ENCODE measurements at places on chromosomes 16 and 17. TPM values are rescaled to one million over a fixed set of nuclear protein-coding genes. Genes with fewer than 3 reads are reported as not detected.

The VMP1 gene
- 309 TPM for total RNA-seq

The TBX21 gene
- total RNA-seq = 19.9 TPM

The JUP gene
- total RNA-seq = 0.45 TPM

The ARHGAP23 gene
- 0.69 TPM for total RNA-seq

The SLC6A4 gene
- total RNA-seq = not detected

The DHRS7C gene
- not detected for total RNA-seq

The KRTAP4-6 gene
- not detected for total RNA-seq

The TEKT3 gene
- not detected for total RNA-seq

GRCh38 chr16:88967830-88968588, 9.0 kb downstream of the CBFA2T3 start:
- H3K27ac ChIP-seq = no peak overlapping the region
- H3K36me3 ChIP-seq = no peaks in the 10 kb centered on the region
- no peaks in the 10 kb centered on the region for H3K4me1 ChIP-seq
- H3K4me3 ChIP-seq = peak overlapping the region; percentile 23
- H3K27me3 ChIP-seq = peaks cover 10% of the 10 kb centered on the region
- ATAC-seq = peak; percentile 18

DNA sequence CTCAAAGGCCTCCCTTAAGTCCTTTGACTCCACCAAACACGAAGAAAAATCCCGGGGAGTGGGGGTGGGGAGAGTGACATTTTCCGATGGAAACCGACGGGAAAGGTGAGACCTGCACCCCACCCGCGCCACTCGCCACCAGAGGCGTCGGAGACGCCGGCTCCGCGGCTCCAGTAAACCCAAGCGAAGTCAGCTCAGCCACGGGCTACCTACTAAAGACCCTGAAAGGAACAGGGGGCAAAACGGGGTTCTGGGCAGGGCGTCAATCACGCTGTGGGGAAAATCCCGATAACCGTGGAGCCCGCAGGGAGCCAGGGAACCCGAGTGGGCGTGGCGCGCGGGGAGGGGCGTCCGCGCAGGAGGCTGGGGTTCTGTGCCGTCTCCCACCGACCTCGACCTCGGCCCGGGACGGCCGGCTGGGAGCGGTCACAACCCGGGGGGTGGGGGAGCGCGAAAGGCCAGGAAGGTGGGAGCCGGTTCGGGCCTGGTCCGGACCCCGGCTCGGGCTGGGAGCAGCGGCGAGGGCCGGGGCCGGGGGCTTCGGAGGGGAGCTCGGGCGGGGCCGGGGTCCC, 565 bp downstream of the WDR45B start:
- H3K27me3 ChIP-seq = no peaks in the 10 kb centered on the region
- peak; percentile 53 for ATAC-seq
- H3K27ac ChIP-seq = peak overlapping the region; percentile 83
- peak overlapping the region; percentile 83 for H3K4me3 ChIP-seq
- H3K4me1 ChIP-seq = peaks cover 14% of the 10 kb centered on the region
- H3K36me3 ChIP-seq = peaks cover 50% of the 10 kb centered on the region

- H3K27me3 ChIP-seq = peaks cover 3% of the 10 kb centered on the region
- no peak overlapping the region for H3K27ac ChIP-seq
- peaks cover 6% of the 10 kb centered on the region for H3K36me3 ChIP-seq
- peak overlapping the region; percentile 78 for H3K4me3 ChIP-seq
- ATAC-seq = no peak
Observed at GRCh38 chr16:79083508-79084299, 516.8 kb downstream of the MAF start.

- no peak overlapping the region for H3K4me3 ChIP-seq
- ATAC-seq = no peak
- no peaks in the 10 kb centered on the region for H3K4me1 ChIP-seq
- H3K36me3 ChIP-seq = no peaks in the 10 kb centered on the region
- H3K27me3 ChIP-seq = peaks cover 41% of the 10 kb centered on the region
Observed at GRCh38 chr16:80047842-80048241, 447.3 kb upstream of the MAF start.

- H3K4me1 ChIP-seq = no peaks in the 10 kb centered on the region
- no peaks in the 10 kb centered on the region for H3K36me3 ChIP-seq
- no peaks in the 10 kb centered on the region for H3K27me3 ChIP-seq
- ATAC-seq = no peak
- no peak overlapping the region for H3K4me3 ChIP-seq
Observed at GRCh38 chr16:9658164-9658563, 524.1 kb downstream of the GRIN2A start.

DNA sequence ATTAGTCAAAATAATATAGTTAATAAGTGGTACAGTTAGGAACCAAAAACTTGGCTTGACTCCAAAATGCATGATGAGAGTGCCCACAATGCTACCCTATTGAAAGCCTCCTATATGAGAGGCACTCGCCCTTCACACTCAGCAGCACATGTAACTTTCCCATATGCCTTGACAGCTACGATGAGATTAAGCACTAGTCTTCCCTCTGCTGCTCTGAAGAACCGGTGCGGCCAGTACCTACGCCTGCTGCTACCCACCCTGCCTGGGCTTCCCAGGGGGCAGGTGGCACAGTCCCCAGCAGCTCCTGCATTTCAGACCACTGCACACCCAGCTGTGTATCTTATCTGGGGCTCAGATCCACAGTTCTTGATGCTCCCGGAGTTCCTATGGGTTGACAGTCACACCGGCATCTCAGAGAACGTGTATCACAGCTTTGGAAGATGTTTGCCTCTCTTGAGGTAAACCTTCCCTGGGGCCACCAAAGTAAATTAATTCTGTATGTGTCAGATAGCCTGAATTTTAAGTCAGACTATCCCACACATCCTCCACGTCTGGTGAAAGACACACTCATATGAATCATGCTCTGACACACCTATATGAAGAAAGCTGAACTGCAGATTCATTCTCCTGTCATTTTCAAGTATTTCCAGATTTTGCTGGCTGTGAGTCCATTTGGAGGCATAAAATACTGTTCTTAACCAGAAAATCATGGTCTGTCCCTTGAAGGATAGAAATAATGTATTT, 77.8 kb downstream of the MYH10 start:
- H3K27me3 ChIP-seq = peaks cover 20% of the 10 kb centered on the region
- no peaks in the 10 kb centered on the region for H3K4me1 ChIP-seq
- no peak overlapping the region for H3K27ac ChIP-seq
- H3K36me3 ChIP-seq = no peaks in the 10 kb centered on the region
- no peak for ATAC-seq

DNA sequence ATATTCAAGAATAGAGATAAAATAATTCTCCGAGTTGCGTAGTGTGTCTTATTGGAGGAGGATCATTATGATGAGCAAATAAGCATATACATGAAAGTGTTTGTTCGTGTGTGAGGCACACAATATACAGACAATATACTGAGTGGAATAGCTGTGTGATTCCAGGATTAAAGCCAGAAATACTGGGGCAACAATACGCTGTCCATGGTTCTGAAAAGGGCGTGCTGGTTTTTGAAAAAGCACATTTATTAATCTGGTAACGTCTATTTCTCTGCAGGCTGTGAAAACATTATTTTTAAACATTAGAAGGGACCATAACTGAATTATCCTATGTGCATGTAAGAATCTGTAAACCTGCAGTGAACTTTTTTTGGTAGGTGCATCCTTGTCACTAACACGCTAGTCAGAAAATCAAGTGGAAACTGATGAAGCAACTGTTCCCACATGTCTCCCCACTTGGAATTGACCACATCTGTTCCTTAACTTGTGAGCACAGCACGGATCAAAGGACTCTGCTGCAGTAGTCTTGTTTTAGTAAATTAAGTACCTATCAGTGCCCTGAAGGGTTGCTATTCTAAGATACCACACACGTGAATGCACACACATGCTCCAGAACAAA, 346.0 kb downstream of the GRIN2A start:
- no peak overlapping the region for H3K27ac ChIP-seq
- H3K4me1 ChIP-seq = no peaks in the 10 kb centered on the region
- no peak overlapping the region for H3K4me3 ChIP-seq
- no peak for ATAC-seq
- no peaks in the 10 kb centered on the region for H3K36me3 ChIP-seq

- no peak for ATAC-seq
- H3K36me3 ChIP-seq = no peaks in the 10 kb centered on the region
Observed at GRCh38 chr16:75491876-75492275, 3.4 kb downstream of the CHST6 start.

DNA sequence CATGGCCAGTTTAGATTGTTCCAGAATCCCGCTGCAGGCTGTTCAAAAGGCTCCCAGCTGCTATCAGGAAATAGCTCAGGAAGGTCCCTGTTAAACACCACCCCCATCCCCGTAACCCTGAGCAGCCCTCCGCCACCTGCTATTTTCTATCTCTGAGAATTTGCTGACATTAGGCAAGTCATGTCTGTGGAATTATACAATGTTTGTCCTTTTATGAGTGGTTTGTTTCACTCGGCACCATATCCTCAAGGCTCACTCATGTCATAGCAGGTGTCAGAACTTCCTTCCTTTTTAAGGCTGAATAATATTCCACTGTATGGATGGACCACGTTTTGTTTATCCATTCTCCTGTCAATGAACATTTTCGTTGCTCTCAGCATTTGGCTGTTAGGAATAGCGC, 164.3 kb upstream of the FOXF1 start:
- no peak overlapping the region for H3K27ac ChIP-seq
- no peaks in the 10 kb centered on the region for H3K4me1 ChIP-seq
- peaks cover 47% of the 10 kb centered on the region for H3K27me3 ChIP-seq
- no peak overlapping the region for H3K4me3 ChIP-seq

- H3K4me3 ChIP-seq = no peak overlapping the region
- no peaks in the 10 kb centered on the region for H3K36me3 ChIP-seq
- ATAC-seq = no peak
Observed at GRCh38 chr17:81181811-81182185, 15.8 kb upstream of the AATK start.

DNA sequence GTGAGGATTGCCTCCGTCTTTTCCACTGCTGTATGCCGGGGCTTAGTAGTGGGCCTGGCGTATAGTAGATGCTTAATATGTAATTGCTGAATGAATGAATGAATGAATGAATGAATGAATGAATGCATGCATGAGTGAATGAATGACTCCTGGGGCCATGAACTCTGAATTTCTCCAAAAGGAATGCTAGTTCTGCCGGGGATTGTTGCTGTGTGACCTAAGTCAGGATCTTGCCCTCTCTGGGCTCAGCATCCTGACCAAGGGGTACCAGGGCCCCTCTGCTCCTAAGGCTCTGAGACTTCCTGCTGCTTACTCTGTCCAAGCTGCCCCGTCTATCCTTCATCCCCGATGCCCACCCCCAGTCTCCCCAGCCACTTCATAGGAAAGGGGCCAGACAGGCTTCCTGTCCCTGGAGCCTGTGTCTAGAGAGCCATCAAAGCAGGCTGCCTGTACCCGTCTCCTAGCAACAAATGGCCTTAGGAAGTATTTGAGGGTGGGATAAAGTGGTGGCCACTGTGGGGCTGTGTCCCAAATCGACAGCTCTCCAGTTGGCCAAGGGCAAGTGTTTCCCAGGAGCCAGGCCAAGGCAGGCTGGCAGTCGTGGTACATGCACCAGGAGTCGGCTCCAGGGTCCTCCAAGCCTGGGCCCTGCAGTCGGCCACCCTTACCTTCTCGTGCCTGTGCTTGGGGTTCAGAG, 11.6 kb upstream of the MPRIP start:
- no peaks in the 10 kb centered on the region for H3K4me1 ChIP-seq
- no peak overlapping the region for H3K4me3 ChIP-seq
- no peaks in the 10 kb centered on the region for H3K36me3 ChIP-seq
- no peak for ATAC-seq

DNA sequence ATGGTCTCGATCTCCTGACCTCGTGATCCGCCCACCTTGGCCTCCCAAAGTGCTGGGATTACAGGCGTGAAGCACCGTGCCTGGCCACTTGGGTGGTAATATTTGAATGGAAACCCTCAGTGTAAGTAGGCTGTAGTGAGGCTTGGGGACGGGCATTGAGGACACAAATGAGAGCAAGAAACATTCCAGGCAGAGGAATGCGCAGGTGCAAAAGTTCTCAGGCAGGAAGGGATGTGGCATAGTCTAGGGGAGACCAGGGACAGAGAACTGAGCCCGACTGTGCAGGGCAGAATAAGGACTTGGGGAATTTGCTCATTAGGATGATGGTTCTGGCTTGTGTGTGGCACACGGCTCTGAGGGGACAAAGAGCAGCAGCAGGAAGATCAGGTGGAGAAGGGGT, 54.8 kb downstream of the GRB2 start:
- peaks cover 43% of the 10 kb centered on the region for H3K4me1 ChIP-seq
- H3K27me3 ChIP-seq = no peaks in the 10 kb centered on the region
- ATAC-seq = no peak
- H3K27ac ChIP-seq = peak overlapping the region; percentile 69

- H3K27ac ChIP-seq = no peak overlapping the region
- no peaks in the 10 kb centered on the region for H3K27me3 ChIP-seq
- no peak for ATAC-seq
- H3K4me3 ChIP-seq = no peak overlapping the region
- H3K4me1 ChIP-seq = no peaks in the 10 kb centered on the region
Observed at GRCh38 chr16:3596101-3596861, 15.1 kb downstream of the SLX4 start.

- H3K27ac ChIP-seq = no peak overlapping the region
- no peaks in the 10 kb centered on the region for H3K27me3 ChIP-seq
- no peaks in the 10 kb centered on the region for H3K4me1 ChIP-seq
- no peak overlapping the region for H3K4me3 ChIP-seq
- H3K36me3 ChIP-seq = peaks cover 9% of the 10 kb centered on the region
Observed at GRCh38 chr16:2497695-2498484, 15.9 kb upstream of the ATP6V0C start.

- no peak overlapping the region for H3K27ac ChIP-seq
- no peak for ATAC-seq
- no peaks in the 10 kb centered on the region for H3K4me1 ChIP-seq
- H3K27me3 ChIP-seq = peaks cover 6% of the 10 kb centered on the region
- no peak overlapping the region for H3K4me3 ChIP-seq
- no peaks in the 10 kb centered on the region for H3K36me3 ChIP-seq
Observed at GRCh38 chr17:74703311-74703710, 9.4 kb downstream of the CD300LF start.

Data from activated T-helper 17 cell treated with anti-CD3 and anti-CD28 coated beads, Interleukin-2, amount 50 U/mL, for 72 hours (primary cell).